ENCODE measurements at places on chromosomes 16 and 17.

DNA sequence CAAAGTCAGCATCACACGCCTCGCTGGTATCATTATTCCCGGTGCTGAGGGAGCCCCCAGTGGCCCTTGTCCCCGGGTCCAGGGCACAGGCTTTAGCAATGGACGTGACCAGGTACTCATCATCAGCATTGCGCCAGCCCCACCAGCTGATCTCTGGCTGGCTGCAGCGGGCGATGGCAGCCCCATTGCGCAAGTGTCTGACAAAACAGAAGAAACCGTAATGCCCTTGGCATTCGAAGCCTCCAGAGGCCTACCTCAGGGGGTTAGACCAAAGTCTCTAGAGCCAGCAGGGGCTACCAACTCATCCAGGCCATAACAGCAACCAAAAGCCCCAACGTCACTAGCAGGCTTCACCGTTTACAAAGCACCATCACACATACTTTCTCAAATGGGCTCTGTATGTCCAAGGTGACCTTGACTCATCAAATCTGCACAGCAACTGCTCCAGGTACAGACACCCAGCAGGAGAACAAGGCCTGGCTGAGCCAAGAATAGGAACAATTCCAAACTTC lies 7.3 kb downstream of the MTMR4 start:
- peaks cover 88% of the 10 kb centered on the region for H3K36me3 ChIP-seq
- H3K27me3 ChIP-seq, result no peaks in the 10 kb centered on the region
- H3K4me1 ChIP-seq, result peaks cover 64% of the 10 kb centered on the region
- H3K27ac ChIP-seq, result peak overlapping the region; percentile 66
- no peak overlapping the region for H3K4me3 ChIP-seq
- no peak for ATAC-seq

DNA sequence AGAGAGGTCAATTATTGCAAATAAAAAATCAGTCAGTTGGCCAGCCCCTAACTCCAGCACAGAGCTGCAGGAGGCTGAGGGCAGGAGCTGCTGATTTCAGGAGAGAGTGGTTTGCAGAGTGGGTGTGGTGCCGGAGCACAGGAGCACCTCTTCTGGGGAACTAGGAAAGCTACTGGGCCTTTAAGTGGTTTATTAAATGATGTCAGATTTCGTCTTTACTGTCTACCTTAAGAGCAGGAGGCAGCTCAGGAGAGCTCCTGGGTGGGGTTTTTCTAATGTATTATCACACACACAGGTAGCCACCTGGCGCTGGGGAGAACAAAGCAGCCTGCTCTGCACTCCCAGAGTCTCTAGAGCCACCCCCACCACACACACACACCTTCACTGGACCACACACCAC lies 11.5 kb upstream of the HAS3 start:
- no peaks in the 10 kb centered on the region for H3K36me3 ChIP-seq
- peaks cover 15% of the 10 kb centered on the region for H3K4me1 ChIP-seq
- no peak overlapping the region for H3K27ac ChIP-seq
- ATAC-seq, result peak; percentile 71
- no peak overlapping the region for H3K4me3 ChIP-seq
- H3K27me3 ChIP-seq, result no peaks in the 10 kb centered on the region

- H3K27me3 ChIP-seq, result peaks cover 65% of the 10 kb centered on the region
- no peaks in the 10 kb centered on the region for H3K36me3 ChIP-seq
- H3K4me1 ChIP-seq, result peaks cover 22% of the 10 kb centered on the region
- ATAC-seq, result peak; percentile 88
- no peak within 1 kb of the TSS for H3K27ac ChIP-seq
Observed at GRCh38 chr17:44308320-44308818, at the start of gene RUNDC3A. TSS of gene RUNDC3A (plus strand) at chr17:44308601. CDS start at chr17:44308833, 232 bp downstream.

DNA sequence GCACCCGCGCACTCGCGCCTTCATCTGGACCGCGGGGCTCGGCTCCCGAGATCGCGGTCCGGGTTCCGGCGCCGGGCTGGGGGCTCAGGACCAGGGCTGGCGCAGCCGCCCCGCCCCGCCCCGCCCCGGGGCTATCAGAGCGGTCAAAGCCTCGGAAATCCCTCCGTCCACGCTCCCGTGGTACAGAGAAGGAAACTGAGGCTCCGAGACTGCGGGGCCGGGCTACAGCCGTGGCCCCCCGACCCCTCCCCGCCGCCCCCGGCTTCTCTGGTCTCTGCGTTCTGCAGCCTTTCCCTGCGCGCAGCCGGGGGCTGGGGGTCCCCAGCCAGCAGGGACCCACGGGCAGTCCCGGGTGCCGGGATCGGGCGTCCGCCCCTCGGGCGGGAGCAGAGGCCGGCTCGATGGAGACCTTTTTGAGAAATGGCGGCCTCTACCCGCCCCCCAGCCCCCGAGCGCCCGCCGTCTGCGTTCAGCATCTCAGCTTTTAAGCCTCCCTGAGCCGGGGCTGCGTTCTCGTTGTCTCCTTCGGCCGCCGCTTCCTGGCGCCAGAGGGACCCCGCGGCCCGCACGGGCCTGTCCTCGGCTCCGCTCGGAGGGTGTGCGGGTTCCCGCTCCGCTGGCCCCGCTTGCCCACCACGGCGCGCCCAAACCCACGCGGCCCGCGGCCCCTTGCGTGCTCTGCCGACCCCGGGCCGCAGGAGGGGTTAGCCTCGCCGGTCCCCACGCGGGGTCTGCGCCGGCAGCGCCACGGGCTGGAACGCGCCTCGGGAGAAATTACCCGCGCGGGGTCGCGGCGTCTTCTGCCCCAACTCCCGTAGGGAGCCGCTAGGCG lies 1.5 kb upstream of the NPTX1 start:
- no peak for ATAC-seq
- no peak overlapping the region for H3K4me3 ChIP-seq
- H3K36me3 ChIP-seq, result no peaks in the 10 kb centered on the region
- H3K27me3 ChIP-seq, result peaks cover 73% of the 10 kb centered on the region
- H3K27ac ChIP-seq, result no peak overlapping the region
- H3K4me1 ChIP-seq, result peaks cover 13% of the 10 kb centered on the region

GRCh38 chr17:65750631-65751115 lies 189.2 kb upstream of the AXIN2 start:
- no peak overlapping the region for H3K4me3 ChIP-seq
- H3K27ac ChIP-seq, result no peak overlapping the region
- no peaks in the 10 kb centered on the region for H3K4me1 ChIP-seq
- no peaks in the 10 kb centered on the region for H3K27me3 ChIP-seq
- H3K36me3 ChIP-seq, result no peaks in the 10 kb centered on the region

- no peak overlapping the region for H3K4me3 ChIP-seq
- no peak for ATAC-seq
- no peaks in the 10 kb centered on the region for H3K4me1 ChIP-seq
Observed at GRCh38 chr17:29980261-29980660, 38.8 kb downstream of the EFCAB5 start.

DNA sequence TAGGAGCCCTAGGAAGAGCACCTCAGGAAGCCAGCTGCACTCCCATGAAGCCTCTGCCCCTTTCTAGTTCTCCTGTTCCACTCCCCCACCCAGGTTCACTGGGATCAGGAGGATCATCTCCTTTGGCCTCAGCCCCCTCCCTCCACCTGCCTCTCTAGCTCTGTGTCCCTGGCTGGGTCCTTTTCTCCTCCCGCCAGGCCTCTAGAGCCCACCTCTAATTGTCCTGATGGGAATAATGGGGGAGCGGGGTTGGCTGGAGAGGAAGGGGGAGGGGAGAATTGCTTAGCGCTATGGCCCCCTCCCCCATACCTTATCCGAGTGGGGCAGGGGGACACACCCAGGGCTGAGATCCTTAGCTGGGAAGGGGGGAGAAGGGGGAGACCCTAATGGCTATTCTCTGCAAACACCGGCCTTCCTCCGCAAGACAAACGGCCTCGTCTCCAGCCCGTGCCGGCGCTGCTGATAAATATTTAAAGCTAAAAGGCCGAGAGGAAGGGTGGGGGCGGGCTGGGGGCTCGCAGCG lies 997 bp downstream of the HOXB7 start:
- H3K4me1 ChIP-seq, result peaks cover 51% of the 10 kb centered on the region
- peak overlapping the region; percentile 9 for H3K27ac ChIP-seq
- peak overlapping the region; percentile 88 for H3K4me3 ChIP-seq
- peaks cover 98% of the 10 kb centered on the region for H3K27me3 ChIP-seq
- H3K36me3 ChIP-seq, result no peaks in the 10 kb centered on the region

DNA sequence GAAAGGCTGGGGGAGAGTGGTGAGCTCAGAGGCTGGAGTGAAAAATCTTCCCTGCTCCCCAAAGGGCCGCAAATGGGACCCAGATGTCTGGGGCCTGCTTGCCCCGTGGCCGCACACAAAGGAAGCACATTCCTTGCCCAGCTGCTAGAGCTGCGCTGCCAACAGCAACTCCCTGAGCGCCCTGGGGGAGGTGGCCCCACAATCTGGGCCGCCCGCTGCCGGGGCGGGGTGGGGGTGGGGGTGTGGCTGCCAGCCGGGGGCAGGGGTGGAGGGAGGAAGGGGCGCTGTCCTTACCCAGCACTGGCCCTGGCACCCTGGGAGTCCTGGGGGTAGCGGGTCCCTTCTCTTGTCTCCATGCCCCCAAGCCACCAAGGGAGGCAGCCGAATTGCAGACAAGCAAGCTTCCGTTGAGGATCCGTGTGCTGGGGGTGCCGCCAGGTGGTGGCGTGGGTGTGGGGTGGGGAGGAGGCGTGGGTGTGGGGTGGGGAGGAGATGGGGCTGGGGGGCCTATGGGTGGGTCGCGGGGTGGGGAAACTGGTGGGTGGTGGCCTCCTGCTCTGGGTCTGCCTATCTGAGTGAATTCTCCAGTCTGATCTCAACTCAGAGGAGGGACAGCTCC lies 48.4 kb upstream of the PABPN1L start:
- no peaks in the 10 kb centered on the region for H3K27me3 ChIP-seq
- peaks cover 47% of the 10 kb centered on the region for H3K36me3 ChIP-seq
- ATAC-seq, result peak; percentile 18
- H3K27ac ChIP-seq, result no peak overlapping the region
- H3K4me1 ChIP-seq, result peaks cover 72% of the 10 kb centered on the region

- H3K4me1 ChIP-seq, result peaks cover 13% of the 10 kb centered on the region
- no peak overlapping the region for H3K27ac ChIP-seq
- no peaks in the 10 kb centered on the region for H3K36me3 ChIP-seq
- H3K4me3 ChIP-seq, result no peak overlapping the region
Observed at GRCh38 chr16:743794-744500, 3.1 kb upstream of the CIAO3 start.

DNA sequence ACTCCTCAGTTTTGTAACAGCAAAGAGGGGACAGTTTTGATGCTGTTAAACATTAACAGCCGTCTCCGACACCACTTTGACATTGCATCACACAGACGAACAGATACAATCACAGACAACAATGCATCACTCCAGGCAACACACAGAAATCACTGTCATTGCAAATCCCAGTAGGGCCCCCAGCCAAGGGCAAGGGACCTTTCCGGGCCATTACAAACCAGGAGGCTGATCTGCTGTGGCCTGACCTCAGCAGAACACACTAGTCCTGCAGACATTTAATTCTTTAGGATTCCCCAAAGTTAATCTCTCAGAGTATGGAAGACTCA lies 136.2 kb upstream of the RCVRN start:
- ATAC-seq, result no peak
- H3K4me1 ChIP-seq, result peaks cover 23% of the 10 kb centered on the region
- H3K4me3 ChIP-seq, result no peak overlapping the region
- no peaks in the 10 kb centered on the region for H3K36me3 ChIP-seq
- peaks cover 31% of the 10 kb centered on the region for H3K27me3 ChIP-seq
- peak overlapping the region; percentile 11 for H3K27ac ChIP-seq

- H3K4me3 ChIP-seq, result peak overlapping the region; percentile 36
- H3K27me3 ChIP-seq, result no peaks in the 10 kb centered on the region
- H3K4me1 ChIP-seq, result peaks cover 49% of the 10 kb centered on the region
- no peaks in the 10 kb centered on the region for H3K36me3 ChIP-seq
- H3K27ac ChIP-seq, result peak overlapping the region; percentile 77
- peak; percentile 88 for ATAC-seq
Observed at GRCh38 chr17:67818110-67819002, 6.9 kb upstream of the BPTF start.

DNA sequence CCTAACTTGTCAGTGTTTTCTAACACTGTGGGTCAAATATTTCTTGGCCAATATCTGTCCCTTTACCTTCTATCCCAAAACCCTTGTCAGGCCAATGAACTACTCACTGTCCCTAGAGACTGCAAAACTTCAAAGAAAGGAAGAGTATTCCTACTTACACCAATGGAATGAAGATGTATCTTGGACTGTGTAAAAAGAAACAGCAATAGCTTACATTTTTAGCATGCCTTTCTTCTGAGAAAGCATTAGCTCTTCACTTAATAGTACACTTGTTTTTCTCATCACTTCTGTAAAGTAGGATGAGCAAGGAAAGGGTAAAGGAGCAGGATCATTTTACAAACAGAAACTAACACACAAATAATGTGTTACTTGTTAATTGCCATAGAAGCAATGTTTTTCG lies 73.9 kb downstream of the STH start:
- H3K27ac ChIP-seq, result no peak overlapping the region
- no peaks in the 10 kb centered on the region for H3K27me3 ChIP-seq

DNA sequence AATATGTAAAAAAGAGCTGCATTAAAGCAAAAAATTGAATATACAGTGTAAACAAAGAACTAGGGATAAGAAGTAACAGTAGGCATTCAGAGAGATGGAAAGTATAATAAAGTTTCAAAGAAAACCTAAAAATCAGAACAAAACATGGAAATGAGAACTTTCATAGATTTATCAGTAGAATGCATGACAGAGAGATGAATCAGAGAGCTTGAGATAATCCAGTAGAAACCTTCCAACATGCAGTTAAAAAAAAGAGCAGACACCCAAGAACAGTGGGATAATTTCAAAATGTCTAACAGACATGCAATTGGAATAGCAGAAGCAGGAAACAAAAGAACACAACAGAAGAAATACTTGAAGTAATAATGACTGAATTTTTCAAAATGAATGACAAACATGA lies 1384.2 kb downstream of the CDH11 start:
- H3K4me3 ChIP-seq, result no peak overlapping the region
- H3K36me3 ChIP-seq, result no peaks in the 10 kb centered on the region
- no peaks in the 10 kb centered on the region for H3K4me1 ChIP-seq
- no peaks in the 10 kb centered on the region for H3K27me3 ChIP-seq

DNA sequence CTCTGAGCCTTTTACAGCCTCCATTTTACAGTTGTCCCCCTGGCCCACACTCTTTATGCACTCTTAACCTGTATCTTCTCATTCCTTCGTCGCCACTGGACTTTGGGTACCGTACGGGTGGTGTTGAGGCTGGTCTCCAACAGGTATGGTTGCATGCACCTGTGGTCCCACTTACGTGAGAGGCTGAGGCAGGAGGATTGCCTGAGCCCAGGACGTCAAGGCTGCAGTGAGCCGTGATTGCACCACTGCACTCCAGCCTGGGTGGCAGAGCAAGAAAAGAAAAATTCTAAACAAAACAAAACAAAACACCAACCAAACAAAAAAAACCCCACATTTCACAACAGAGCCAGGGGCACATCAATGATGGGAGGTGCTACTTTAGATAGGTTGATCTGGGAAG lies 14.4 kb upstream of the TMEM98 start:
- H3K4me3 ChIP-seq, result no peak overlapping the region
- H3K27me3 ChIP-seq, result no peaks in the 10 kb centered on the region
- no peak for ATAC-seq
- no peaks in the 10 kb centered on the region for H3K36me3 ChIP-seq
- H3K4me1 ChIP-seq, result no peaks in the 10 kb centered on the region
